MV-4-11 (cell line): ENCODE measurements at places on chromosomes 12 and 14.

GRCh38 chr12:105273601-105274000, 37.6 kb upstream of the APPL2 start:
- DNase-seq: no peak

DNA sequence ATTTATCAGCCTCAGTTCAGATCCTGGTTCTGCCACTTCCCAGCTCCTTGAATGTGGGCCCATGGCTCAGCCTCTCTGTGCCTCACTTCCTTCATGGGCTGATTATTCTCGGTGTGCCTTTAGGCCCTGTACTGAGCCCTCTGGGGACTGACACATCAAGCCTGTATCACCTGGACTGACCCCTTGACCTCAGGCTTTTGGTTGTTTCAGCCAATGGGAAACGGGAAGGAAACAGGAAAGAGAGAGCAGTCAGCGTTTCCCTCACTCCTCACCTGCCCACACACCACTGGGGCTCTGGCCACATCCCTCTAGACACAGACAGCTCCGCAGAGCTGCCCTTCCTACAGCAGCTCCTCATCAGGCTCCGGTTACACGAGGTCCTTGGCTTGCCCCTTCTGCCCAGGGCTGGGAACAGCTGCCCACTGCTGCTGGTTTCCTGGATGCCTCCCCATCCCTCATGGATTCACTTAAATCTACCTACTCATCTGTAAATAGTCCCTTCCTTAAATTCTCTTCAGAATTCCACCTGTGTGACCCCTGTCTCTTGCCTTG, 37.0 kb upstream of the ITPR2 start:
- DNase-seq: no peak

DNA sequence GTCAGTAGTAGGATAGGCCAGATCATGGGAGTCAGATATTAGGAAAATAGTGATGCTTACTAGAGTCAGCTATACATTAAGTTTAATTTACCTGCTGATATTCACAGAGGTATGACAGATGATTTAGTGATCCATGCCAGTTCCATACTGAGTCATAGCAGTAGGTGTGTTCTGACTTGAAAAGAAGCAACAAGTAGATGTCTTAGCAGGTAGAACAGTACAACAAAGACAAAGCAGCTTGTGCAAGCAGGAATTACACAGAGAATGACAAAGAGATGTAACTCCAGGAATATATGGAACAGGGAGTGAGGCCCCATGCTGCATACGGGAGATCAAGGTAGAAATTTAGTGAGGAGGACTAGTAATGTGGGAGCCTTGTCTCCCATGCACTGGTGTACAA, 556.9 kb downstream of the SLC16A7 start:
- no peak for DNase-seq

DNA sequence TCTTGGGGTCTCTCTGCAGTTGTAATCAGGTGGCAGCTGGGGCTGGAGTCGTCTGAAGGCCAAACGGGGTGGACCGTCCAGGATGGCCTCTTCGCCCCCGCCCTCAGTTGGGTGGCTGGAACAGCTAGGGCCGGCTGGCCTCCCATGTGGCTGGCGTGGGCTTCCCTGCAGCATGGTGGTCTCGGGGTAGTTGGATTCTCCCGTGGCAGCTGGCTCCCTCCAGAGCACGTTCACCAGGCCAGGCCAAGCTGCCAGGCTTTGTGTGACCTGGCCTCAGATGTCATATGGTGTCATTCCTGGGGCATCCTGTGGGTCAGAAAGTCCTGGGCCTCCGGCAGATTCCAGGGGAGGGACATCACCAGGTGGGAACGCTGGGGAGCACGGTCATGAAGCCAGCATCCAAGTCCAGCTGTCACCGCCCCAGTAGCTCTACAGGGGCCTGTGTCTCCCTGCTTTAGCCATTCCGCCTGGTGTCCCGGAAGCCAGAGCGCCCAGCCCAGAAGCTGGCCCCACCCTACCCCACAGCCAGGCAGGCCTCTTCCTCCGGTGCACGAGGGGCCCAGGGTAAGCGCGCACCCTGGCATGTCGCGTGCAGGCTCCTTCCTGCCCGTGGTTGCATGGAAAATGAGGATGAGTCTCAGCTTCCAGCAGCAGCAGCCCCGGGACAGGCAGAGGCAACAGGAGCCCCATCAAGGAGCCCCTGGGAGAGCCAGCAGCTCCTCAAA, 1.3 kb upstream of the NUDT14 start:
- no peak for DNase-seq

DNA sequence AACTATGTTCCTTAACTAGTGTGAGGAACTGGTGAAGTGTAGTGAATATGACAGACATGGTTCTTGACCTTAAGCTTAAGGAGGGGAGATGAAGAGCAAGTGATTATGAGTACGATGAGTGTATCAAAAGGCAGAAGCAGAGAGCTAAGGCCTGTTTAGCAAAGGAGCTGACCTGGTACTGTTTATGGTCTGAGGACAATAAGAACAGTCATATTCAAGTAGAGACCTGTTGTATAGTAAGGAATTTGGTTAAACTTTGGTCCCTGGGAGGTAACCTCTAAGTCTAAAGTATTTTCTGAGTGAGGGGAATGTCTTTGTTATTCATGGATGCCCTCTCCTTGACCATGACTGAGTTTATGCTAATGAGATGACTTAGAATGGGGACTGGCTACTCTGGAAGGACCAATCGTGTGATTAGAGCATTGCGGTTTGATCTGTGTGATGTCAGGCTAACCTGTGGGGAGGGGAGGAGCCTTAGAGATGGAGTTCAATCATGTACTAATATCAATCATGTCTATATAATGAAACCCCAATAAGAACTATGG, 389.3 kb downstream of the BMP4 start:
- DNase-seq: no peak

DNA sequence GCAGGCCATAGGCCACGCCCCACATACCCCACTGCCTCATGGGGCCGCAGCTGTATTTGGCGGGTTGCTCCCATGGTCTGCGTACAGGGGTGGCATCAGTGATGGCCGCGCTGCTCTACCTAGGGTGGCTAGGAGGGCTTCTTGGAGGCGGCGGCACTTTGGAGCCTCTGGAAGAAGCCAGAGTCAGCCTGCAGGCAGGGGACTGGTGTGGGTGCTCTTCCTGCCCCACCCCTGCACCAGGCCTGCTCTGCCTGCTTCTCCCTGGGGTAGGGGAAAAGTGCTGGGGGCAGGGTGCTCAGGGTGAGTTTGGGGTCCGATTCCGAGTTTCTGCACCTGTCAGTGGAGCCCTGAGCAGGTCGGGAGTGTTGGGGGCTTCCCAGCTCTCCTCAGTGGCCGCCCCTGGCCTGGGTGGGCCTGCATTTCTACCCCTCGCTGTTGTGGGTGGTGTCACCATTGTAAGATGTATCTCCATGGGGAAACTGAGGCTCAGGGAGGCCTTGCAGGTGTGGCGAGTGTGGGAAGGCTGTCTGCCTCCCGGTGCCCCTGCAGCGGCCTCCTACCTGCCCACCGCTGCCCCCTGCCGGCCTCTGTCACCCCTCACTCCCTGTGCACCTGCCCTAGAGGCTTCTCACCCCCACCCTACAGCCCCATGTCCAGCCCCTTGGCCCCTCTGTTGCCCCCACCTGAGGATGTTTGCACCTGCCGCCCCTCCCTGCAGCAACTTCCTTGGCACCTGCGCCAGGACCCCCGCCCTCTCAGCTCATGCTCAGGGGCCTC, 5.5 kb downstream of the CEP170B start:
- no peak for DNase-seq

- DNase-seq: no peak
These were observed 15.1 kb downstream of the ZFC3H1 start for GRCh38 chr12:71648537-71648936.

- DNase-seq: no peak
These were observed at the start of gene ANO4 for GRCh38 chr12:100794441-100795173. ANO4 (plus strand) TSS chr12:100794776; CDS start chr12:100901786, 107,010 bp downstream.

DNA sequence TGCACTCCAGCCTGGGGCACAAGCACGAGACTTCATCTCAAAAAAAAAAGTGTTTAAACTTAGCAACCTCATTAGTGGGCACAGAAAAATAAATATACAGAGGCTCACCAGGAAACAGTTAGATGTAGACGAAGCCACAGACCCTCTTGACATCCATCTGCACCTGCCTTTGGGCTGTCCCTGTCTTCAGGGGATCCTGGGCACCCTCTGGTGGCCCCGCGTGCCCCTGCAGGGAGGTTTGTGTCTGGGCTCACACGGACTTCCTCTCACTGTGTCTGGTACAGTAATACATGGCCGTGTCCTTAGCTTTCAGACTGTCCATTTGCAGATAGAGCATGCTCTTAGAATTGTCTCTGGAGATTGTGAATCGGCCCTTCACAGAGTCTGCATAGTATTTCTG, 916.5 kb downstream of the TMEM121 start:
- DNase-seq: peak; percentile 9

- no peak for DNase-seq
These were observed 60.6 kb upstream of the PARP11 start for GRCh38 chr12:3933819-3934192.

DNA sequence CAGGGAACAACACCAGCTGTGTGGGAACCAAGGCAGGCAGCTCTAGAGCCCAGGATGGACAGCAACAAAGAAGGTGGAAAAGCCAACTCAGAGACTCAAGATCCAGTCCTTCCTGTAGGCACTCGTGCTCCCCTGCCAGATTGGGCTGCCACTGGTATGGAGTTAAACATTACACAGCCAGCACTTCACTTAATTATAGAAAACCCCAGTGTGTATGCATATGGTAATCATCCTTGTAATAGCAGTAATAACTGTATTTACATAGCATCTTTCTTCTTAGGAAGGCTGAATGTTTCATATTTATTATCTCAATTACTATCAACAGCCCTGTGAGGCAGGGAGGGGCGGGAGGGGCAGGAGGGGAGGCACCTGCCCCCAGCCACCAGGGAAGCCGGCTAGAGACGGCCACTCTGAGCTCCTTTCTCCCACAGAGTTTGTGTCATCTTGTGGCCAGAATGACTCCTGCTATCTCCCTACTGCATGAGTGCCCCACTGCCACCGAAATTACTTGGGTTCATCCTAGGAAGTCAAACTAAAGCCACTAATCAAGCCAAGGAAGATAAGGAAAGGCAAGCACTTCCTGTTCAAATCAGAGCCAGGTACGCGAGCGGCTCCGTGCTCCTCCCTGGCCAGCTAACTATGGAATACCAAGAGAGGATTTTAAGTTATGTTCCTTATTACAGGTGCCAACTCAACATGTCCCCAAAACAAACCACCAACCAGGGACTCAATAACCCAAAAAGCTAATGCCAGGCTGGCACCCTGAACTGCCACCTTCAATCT, 15.7 kb upstream of the RAB35 start:
- no peak for DNase-seq

DNA sequence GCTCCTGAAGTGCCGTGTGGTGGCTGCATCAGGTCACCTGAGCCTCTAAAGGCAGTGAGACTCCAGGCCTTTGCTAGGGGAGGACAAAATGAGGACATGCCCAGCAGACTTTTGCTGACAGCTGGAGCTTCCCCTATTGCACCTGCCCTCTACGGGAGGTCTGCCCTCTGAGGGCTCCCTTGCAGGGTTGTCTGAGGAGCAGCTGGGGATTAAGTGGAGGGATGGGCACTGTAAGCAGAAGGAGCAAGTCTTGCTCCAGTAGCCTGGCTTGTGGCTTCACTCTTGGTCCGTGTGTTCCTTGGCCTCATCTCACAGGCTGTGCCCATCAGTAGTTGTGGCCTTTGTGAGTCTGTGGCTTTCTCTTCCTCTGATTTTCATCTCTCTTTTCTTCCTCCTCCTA, 66.9 kb upstream of the NRXN3 start:
- DNase-seq: peak; percentile 56

DNA sequence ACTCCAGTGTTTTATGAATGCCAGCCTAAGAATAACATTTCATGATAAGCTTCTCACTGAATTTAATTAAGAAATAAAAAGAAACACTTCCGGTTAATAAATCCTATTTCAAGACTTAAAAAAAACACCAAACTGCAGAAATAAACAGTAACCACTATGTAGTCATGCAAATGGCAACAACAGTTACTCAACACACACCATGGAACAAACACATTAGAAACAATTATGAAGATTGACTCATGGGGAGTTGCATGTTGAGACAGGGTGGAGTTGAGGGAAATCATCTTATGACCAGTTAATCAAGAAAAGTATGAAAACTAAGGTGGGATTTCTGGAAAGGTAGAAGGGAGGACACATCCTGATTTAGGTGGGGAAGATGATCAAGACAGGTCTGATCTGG, 52.7 kb downstream of the PLBD1 start:
- DNase-seq: no peak

GRCh38 chr12:53061404-53062010, 11.6 kb downstream of the TNS2 start:
- peak; percentile 5 for DNase-seq

GRCh38 chr14:38150075-38150474, 57.6 kb upstream of the SSTR1 start:
- DNase-seq: no peak

- DNase-seq: no peak
These were observed 86.5 kb downstream of the RBM19 start for GRCh38 chr12:113879658-113880057.
